ENCODE measurements at places on chromosomes 16 and 17.

DNA sequence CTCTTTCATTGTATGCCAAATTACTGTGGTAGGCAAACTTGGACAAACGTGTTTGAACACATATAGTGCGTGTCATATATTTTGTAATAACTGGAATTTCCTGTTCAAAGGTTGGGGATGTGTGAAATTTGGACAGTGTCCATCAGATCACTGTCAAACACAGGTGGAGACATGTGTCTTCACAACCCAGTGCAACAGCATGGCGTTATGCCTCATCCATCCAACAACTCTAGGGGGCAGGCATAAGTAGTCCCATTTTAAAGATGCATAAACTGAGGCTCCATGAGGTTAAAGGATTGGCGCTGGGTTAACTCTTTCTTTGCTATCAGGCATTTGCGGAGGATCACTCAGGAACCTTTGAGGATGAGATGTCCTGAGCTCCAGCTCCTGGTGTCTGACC, 103.7 kb downstream of the RBFOX1 start:
- no peak for DNase-seq

- no peak for DNase-seq
These were observed 374.4 kb downstream of the SNX29 start for GRCh38 chr16:12350945-12351344.

GRCh38 chr16:67357561-67357960, 30.9 kb downstream of the LRRC36 start:
- DNase-seq, result no peak

GRCh38 chr17:76272541-76273444, 7.6 kb downstream of the UBALD2 start:
- no peak for DNase-seq

- no peak for DNase-seq
These were observed 107.1 kb downstream of the VPS53 start for GRCh38 chr17:607361-608147.

- DNase-seq, result no peak
These were observed 682.1 kb upstream of the SOX9 start for GRCh38 chr17:71438631-71439146.

GRCh38 chr17:9672691-9673090, 27.4 kb downstream of the USP43 start:
- DNase-seq, result no peak

DNA sequence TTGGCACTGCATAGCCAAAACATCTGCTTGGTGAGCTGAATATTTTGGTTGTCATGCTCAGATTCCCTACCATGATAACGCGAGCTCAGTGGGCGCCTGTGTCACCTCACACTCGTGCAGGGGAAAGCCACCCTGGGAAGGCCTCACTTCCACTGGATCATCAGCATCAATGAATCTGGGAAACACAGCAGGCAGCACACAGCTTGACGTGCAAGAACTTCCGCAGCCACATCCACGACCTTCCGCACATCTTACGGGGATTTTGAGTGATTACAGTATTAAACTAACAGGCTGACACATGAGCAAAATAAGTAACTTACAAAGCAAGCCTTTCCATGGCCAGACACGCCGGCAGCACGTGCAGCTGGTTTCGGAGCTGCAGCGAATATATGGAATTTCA, 54.7 kb upstream of the FOXF1 start:
- no peak for DNase-seq

DNA sequence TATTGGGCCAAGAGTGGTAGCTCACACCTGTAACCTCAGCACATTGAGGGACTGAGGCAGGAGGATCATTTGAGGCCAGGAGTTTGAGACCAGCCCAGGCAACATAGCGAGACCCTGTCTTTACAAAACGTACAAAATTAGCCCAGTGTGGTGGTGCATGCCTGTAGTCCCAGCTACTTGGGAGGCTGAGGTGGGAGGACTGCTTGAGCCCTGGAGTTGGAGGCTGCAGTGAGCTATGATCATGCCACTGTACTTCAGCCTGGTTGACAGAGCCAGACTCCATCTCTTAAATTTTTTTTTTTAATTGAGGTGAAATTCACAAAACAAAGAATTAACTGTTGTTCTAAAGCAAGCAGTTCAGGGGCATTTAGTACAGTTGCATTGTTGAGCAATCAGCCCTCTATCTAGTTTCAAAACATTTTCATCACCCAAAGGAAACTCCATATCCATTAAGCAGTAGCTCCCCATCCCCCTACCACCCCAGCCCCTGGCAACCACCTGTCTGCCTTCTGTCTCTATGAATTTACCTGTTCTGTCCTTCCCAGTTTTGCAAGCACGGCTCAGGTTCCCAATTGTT, 15.6 kb downstream of the SNX29 start:
- no peak for DNase-seq

DNA sequence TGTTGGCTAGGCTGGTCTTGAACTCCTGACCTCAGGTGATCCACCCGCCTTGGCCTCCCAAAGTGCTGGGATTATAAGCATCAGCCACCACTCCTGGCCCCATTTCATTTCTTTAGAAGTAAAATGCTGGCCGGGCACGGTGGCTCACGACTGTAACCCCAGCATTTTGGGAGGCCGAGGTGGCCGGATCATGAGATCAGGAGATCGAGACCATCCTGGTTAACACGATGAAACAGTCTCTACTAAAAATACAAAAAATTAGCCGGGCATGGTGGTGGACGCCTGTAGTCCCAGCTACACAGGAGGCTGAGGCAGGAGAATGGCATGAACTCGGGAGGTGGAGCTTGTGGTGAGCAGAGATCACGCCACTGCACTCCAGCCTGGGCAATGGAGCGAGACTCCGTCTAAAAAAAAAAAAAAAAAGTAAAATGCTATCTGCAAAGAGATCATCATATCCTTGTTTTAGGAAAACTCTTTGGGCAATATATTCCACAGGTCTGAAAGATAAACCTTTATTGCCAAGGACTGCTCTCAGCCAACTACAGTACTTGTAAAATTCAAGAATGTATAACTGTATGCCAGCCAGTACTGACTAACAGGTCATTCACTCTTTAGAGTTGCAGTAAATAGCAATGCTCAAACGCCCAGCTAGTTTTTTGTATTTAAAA, 3.8 kb downstream of the GJC1 start:
- DNase-seq, result no peak

GRCh38 chr16:54545854-54546511, 259.4 kb upstream of the IRX3 start:
- DNase-seq, result no peak

DNA sequence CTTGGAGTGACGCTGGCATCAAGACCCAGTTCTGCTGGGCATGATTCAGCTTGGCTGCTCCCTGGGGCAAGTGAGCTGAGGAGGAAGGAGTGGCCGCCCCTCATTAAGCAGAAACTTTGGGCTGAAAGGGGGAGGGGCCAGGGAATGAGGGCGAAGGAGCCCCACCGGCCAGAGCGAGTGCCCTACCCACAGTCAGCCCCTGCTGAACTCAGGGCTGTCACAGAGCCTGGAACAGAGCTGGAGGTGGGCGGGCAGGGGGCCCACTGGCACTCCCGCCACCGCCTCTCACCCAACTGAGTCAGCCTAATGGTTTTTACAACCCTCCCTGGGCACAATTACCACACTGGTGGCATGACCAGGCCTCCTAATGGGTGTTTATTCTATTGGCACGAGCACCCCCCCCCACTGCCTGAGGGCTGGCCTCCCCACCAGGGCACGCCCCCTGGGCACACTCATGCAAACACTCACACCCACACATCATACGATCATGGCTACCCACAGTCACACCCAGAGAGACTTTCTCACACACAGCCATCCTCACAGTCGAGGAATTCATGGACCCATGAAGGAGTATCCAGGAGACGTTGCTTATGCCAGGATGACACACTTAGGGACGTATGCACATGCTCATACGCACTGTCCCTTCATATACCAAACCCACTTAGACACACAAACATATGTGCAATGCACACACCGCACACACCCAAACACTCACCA, 19.2 kb downstream of the UNC119 start:
- DNase-seq, result no peak

DNA sequence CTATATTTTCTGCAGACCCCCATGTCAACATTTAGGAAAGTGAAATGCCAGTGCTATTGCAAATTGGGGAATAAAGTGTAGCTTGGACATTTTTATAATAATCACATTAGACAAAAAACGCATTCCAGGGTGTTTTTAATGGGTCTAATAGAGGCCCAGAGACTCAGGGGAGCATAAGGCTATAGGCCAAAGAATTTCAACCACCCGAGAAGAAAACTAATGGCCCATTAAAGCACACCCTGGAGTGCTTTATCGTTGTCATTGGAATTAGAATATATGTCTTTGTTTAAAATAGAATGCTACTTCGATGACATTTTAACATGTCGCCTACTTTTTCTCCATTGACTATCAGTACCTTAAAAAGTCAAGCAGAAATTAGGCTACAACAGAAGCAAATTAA, 414.1 kb upstream of the CDH8 start:
- no peak for DNase-seq

All from substantia nigra (tissue), 51 donors.